Fibroblast of the aortic adventitia (primary cell): ENCODE measurements at places on chromosomes 11 and 22. TPM values are rescaled to one million over a fixed set of nuclear protein-coding genes. Genes with fewer than 3 reads are reported as not detected.

OR2AT4 gene
- total RNA-seq = under 0.01 TPM in 1 of 2 replicates, not detected in the other

GRCh38 chr11:128171506-128171905, 415.9 kb downstream of the ETS1 start:
- DNase-seq = peak; percentile 58

DNA sequence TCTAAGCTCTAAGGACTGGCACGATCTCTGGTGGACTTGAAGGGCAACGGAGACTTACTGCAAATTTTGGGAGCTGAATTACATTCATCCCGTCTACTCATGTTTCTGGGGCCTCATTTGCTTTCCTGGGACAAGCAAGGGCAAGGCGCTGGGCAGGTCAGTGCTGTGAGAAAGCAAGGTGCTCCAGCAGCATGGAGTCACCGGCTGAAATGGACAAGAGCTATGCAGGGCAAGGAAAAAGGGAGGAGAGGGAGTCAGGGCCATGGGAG, 25.6 kb downstream of the FLI1 start:
- DNase-seq = no peak

DNA sequence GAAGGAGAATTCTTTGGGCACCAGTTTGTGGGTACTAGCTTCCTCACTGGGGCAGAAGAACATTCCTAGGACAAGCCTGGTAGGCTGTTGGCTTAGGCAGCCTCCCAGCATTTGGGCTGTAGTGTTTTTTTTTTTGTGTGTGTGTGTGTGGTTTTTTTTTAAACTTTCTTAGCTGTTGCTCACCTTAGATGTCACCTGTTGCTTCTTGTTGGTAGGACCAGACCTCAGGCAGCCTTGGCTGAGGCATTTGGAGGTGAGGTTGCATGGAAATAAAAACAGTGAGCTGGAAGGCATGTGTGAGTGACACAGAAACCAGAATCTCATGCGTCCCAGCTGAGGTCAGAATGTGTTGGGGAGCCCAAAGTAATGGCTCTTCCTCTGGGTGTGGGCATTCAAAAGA, 21.3 kb downstream of the AMPD3 start:
- DNase-seq = no peak

RPUSD4 gene
- total RNA-seq = 24.2 and 50.2 TPM in 2 replicates

GRCh38 chr11:69123593-69124545, 31.9 kb upstream of the SMIM38 start:
- DNase-seq = no peak

GGTLC3 gene
- total RNA-seq = not detected in 2 replicates

LZTR1 gene
- total RNA-seq = 27.2 and 53.5 TPM in 2 replicates

DNA sequence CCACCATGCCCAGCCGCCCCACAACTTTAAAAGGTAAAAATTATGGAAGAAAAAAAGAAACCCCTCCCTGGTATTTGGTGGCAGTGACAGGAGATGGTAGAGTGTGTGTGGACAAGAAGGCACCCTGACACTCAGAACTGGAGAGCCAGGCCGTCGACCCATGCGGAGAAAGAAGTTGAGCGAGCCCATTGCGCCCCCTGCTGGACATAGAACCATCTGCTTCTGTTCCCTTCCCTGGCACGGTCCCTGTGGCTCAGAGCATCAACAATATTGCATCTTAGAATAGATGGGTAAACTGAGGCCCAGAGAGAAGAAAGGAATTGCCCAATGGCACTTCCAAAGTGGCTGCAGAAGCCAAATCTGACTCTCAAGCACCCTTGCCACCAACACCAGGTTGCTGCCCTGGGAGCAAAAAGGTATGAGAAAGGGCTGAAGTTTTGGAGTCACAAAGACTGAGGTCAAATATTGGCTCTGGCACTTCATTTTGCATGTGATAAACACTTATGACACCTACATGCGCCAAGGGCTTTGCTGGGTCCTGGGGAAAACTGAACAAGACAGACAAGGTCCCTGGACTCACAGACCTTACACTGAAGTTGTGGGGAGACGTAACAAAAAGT, 8.6 kb downstream of the MRPL11 start:
- peak; percentile 79 for DNase-seq

GRCh38 chr11:118086913-118087768, at the start of gene SMIM35:
SMIM35 (minus strand) TSS chr11:118086963; CDS start chr11:118086757, 206 bp downstream.
- no peak for DNase-seq

OR5D13 gene
- total RNA-seq = not detected in 2 replicates

GRCh38 chr11:71112990-71113389, 139.4 kb downstream of the SHANK2 start:
- no peak for DNase-seq

NNMT gene
- total RNA-seq = 178 and 2,246 TPM in 2 replicates

SAA2 gene
- not detected in 2 replicates for total RNA-seq

DNA sequence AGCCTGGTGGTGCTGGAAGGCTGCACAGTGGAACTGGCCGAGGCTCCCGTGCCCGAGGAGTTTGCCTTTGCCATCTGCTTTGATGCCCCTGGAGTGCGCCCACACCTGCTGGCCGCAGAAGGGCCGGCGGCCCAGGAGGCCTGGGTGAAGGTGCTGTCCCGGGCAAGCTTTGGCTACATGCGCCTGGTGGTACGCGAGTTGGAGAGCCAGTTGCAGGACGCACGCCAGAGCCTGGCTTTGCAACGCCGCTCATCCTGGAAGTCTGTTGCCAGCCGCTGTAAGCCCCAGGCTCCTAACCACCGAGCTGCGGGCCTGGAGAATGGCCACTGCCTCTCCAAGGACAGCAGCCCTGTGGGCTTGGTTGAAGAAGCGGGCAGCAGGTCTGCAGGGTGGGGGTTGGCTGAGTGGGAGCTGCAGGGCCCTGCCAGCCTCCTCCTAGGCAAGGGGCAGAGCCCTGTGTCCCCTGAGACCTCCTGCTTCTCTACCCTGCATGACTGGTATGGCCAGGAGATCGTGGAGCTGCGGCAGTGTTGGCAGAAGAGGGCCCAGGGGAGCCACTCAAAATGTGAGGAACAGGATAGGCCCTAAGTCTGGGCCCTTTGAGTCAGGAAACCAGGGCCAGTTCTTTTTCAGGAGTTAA, 1.9 kb upstream of the SMDT1 start:
- DNase-seq = no peak

DNA sequence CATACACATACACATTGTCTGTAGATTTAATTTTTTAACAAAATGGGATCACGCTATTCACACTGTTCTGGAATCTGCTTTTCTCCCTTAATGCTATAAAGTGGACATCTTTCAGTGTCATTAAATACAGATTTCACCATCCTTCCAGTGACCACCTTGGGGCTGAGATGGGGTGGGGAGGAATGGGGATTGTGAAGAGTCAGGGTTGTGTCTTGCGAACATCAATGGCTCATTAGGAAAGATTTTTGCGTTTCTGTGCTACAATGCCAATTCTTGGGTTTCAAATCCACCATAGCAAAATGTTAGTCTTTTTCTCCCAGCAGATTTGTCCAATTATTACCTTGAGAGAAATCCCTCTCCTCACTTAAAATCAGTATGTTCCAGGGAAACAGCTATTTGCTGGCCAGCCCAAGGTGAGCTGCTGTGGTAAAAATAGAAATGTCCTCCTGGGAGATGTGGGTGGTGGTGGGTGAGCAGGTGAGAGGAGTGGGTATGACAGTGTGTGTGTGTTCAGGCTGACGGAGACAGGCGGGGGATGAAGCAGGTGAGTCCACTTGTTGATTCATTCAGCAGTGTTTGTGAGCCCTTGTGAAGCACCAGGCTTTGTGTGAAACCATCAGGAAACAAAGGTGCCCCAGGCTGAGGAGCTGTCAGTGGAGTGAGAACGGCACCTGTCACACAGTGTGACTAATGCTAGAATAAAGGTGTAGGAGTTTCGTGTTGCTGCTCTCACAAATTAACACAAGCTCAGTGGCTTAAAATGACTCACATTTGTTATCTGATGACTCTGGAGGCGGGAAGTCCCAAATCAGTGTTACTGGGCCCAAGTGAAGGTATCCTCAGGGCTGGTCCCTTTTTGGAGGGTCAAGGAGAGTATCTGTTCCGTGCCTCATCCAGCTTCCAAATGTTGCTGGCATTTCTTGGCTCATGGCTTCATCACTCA, 1.7 kb upstream of the CBX6 start:
- DNase-seq = no peak

DNA sequence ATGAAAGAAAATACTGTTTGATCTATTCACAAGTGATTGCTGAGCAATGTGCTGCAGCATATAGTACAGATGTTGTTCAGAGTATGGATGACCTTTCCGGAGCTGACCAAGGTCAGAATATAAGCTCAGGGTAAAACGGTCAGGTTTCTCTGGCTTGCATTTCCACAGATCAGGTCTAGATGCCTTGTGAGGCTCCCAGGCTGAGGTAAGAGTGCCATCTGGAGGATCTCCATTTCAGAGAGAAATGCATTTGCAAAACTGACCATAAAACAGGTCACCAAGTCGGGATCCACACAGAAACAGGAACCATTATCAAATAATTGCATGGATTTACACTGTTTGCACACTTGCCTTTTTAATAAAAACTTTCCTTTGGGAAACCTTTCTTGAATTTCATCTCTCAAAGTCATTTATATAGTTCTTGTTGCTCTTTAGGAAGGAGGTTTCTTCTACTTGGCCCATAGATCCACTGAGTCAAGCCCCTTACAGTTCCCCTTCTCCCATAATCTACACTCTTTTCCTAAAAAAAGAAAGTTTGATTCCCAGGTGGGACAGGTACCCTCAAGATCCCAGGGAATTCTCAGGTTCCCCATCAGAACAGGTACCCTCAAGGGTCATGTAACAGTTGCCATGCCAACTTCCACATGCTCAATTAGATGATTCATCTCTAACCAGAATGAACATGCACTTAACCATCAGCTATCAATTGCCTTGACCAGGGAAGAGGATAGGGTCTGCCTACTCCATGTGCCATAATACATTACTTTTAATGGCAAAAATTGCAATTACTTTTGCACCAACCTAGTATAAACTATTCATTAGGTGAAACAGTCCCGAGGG, 25.0 kb upstream of the TMPRSS5 start:
- peak; percentile 76 for DNase-seq

KMT2A gene
- total RNA-seq = 38.9 and 49.8 TPM in 2 replicates

GRCh38 chr22:34763496-34763895, 302.5 kb upstream of the ISX start:
- DNase-seq = no peak

GRCh38 chr11:118442301-118442700, 6.0 kb downstream of the KMT2A start:
- no peak for DNase-seq

- DNase-seq = peak; percentile 56
Measured at GRCh38 chr11:34644669-34645406, 23.9 kb downstream of the EHF start.

- no peak for DNase-seq
Measured at GRCh38 chr11:59559886-59560285, 48.5 kb downstream of the OR4D9 start.

- DNase-seq = peak; percentile 50
Measured at GRCh38 chr11:88318017-88318416, 19.5 kb downstream of the CTSC start.

DNA sequence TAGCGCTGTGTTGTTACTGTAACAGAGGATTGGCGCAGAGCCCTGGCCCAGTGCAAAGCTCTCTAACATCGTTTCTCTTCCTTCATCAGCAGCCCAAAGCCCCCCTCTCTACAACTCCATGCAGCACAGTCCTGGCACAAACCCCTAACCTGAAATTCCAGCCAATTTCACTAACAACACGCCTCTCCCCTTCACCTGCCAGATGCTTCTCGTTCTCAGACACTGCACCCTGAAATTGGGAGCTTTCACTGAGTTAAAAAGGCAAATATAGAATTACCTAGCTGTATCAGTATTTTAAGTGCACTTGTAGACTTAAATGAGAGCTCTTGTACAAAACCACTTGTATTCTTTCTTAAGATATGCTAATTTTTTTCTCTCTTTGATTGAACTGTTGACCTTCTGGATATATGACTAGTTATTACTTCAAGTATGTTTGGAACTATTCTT, 16.3 kb downstream of the GRAP2 start:
- no peak for DNase-seq

SLC22A8 gene
- total RNA-seq = not detected in 2 replicates

ASPHD2 gene
- total RNA-seq = 2.9 and 4.2 TPM in 2 replicates

SLN gene
- total RNA-seq = not detected in 2 replicates

LIPT2 gene
- total RNA-seq = 1.4 TPM in 1 of 2 replicates, not detected in the other

DNA sequence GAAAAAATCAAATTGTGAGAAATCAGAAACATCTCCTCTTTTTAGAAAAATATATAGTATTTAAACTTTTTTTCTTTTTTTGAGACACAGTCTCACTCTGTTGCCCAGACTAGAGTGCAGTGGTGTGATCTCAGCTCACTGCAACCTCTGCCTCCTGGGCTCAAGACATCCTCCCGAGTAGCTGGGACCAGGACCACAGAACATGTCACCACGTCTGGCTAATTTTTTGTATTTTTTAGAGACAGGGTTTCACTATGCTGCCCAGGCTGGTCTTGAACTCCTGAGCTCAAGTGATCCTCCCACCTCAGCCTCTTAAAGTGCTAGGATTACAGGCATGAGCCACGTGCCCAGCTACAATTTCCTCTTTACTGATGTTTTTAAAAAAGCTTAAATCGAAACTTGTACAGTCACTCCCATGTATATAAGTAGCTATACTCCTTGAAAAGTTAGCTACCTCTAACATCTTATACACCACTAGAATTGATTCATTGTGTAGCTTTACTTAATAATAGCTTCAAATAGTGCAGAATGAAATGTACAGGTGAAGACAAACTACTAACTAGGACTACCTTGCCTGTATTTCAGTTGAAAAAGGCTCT, 10.3 kb downstream of the EIF4G2 start:
- no peak for DNase-seq

GRCh38 chr11:35142481-35143075, 3.6 kb downstream of the CD44 start:
- peak; percentile 68 for DNase-seq

PANX3 gene
- total RNA-seq = not detected in 2 replicates

- no peak for DNase-seq
Measured at GRCh38 chr22:24393848-24394247, 33.6 kb upstream of the ADORA2A start.
